COLO829 (cell line): ENCODE measurements at places on chromosomes 3 and 15.
A peak's percentile ranks its signal among the peaks of the same experiment; 100 is the strongest.

- DNase-seq = no peak
Observed at GRCh38 chr3:29695643-29696198, 414.9 kb downstream of the RBMS3 start.

- DNase-seq = peak; percentile 62
Observed at GRCh38 chr3:131033480-131034080, 6.9 kb downstream of the NEK11 start.

DNA sequence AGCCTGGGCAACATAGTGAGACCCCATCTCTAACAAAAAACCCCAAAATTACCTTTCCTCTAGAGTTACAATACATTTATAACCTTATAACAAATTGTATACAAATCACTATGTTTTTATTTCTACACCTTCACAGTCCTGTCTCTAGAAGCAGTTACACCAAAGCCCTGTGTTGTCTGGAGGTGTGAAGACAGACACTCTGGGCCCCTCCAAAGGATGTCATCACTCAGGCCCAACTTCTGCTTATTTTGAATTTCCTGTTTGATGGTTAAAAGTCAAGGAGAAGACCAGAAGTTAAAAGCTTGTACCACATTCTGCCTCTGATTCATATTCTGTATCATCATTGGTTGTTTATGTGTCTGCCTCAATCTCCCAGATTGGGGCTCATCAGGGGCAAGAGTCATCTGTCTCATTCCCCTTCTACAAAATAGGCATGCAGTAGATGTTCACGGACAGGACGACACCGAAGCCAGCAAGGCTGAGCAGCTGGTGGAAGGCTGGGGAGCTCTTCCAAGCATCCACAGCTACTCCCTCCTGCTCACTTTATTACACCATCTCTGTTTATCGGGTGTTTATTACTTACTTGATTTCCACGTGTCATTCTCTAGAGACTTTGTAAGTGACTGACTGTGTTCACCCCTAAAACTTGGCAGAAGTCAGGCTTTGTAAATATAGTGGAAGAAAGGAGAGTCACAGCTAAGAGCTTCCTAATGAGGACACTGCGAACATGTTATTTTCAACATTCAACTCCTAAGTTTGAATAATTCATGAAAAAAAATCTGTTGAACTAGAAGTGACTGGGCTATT is 136.8 kb upstream of the ANKRD28 start:
- no peak for DNase-seq

- no peak for DNase-seq
Observed at GRCh38 chr3:30349507-30349906, 256.9 kb upstream of the TGFBR2 start.

DNA sequence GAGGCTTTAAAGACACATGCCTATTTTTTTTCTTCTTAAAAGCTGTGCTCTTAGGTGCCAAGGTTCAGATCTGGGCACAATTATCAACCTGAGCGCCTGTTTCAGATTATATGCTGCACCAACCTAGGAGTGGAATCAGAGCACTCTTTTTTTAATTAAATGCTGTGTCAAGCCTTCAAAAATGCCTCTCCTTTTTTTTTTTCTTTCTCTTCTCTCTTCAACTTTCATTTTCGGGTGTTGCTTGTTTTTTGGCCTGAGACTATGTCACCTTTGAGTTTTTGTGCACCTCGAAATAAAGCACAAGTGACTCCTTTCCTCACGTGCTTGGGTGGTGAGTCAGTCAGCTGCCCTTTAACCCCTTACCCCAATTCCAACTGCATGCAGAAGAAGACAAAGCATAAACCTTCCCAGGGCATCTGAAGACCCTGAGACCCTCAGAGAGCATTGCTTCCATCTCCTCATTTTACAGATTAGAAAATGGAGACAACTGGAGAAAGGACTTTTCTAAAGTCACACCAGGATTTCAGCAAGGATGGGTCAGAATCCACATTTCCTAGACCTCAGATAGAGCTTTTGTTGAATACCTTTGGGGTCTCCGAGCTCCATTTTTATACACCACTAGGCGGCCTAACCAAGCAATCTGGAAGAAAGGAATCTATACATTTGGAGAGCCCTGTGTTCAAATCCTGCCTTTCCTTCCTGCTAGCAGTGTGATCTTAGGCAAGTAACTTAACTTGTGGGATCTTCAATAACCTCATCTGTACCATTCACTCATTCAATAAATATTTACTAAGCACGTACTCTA is 631 bp upstream of the PRICKLE2 start:
- DNase-seq = no peak
